ENCODE measurements at places on chromosomes 16 and 17.
A peak's percentile ranks its signal among the peaks of the same experiment; 100 is the strongest.

DNA sequence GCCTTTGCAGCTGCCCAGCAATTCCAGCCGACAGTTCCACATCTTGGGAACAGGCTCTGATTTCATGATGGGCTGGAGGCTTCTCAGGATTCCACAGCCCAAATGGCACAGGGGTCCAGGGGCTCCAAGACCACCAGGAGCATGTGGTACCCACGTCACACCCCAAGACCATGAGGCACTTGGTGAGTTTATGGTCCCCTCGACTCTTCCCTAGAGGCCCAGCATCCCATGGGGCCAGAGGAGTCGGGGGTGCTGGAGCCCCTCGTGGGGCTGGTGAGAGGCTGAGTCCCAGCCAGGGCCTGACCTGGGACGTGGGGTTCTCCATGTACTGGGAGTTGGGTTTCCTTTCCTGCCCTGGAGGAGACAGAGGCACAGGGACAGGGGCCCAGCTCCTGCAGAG lies 10.1 kb upstream of the KRTAP17-1 start:
- DNase-seq = no peak

DNA sequence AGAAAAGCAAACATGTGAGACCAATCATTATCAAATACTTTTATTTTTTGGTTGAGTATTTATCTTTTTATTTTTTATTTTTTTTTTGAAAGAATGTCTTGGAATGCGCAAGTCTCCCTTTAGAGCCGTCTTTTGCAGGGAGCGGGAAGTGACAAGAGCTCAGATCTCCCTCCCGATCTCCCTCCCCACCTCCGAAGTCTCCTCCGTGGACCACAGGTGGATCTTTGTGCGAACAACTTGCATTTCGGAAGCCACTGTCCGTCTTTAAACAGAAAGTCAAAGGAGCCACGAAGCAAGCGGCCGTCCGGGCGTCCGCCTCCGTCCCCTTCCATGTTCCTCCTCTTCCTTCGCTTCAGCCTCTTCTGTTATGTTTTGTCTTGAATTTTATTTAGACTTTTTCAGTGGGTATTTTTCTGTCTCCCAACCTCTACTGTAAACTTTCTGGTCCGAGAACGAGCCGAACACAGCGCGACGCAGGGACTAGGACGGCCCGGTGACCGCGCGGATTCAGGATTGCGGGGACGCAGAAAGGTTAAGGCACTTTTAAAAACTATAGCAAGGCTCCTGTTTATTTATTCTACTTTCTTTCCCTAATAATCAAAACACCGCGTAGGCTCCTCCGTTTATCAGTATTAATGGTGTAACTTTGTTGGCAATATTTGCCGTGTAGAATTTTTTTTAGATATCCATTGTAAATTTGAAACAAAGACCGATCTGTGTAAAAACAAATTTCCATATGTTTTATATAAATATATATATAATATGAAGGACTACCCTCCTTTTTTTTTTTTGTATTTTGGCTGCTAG lies 3.3 kb downstream of the FOXF1 start:
- DNase-seq = peak; percentile 84

- no peak for DNase-seq
Observed at GRCh38 chr16:76409706-76410105, 132.5 kb downstream of the CNTNAP4 start.

DNA sequence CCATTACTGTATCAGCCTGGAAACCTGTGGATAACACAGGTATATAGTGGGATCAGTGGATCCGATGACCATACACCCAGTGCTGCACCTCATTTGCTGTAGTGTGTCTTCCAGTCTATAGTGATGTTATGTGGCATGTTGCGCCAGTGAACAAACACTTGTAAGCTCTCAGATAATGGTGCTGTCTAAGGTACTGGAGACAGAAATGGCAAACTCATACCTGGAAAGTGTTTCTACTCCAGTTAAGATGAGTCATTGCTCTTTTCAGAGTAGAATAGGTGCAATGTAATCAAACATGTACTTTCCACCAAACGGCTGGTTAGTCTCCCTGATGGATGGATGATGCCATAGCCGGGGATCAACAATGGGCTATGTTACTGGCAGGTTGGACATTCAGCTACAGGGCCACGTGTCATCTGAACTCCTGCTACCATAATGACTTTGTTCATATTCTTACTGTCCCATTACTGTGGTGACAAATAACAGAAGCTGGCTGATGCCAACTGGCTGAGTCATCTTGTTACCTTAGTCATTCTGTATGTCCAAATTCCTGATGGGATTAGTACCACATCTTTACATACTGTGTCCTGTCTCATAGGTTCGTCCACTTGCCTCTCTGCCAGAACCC lies 6.3 kb downstream of the CCL11 start:
- DNase-seq = no peak

GRCh38 chr17:37194208-37194607 lies 181.6 kb upstream of the C17orf78 start:
- no peak for DNase-seq

DNA sequence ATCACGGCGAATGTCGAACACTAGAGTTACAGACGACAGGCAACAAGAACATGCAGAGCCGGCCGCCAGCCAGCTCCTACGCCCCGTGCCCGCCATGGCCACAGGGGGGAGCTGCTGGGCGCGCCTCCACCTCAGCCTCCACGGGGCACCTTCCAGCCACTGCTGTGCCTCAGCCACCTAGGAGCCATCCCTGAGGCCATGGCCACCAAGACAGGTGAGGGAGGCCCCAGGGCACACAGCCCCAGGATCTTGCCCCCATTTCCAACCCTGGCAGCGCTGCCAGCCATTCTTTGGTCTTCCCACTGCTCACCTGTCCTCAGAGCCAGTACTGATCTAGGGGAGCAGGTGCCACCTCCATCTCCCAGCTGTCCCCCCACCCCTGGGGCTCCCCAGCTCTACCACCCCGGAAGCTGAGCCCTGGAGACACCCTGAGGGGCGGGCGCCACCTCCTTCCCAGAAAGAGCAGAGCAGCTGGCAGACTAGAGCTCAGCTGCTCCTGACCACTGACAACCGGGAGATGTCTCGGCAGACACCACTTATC lies 11.8 kb downstream of the GNPTG start:
- peak; percentile 97 for DNase-seq

GRCh38 chr17:35046740-35047283 lies 16.7 kb downstream of the RFFL start:
- peak; percentile 59 for DNase-seq

DNA sequence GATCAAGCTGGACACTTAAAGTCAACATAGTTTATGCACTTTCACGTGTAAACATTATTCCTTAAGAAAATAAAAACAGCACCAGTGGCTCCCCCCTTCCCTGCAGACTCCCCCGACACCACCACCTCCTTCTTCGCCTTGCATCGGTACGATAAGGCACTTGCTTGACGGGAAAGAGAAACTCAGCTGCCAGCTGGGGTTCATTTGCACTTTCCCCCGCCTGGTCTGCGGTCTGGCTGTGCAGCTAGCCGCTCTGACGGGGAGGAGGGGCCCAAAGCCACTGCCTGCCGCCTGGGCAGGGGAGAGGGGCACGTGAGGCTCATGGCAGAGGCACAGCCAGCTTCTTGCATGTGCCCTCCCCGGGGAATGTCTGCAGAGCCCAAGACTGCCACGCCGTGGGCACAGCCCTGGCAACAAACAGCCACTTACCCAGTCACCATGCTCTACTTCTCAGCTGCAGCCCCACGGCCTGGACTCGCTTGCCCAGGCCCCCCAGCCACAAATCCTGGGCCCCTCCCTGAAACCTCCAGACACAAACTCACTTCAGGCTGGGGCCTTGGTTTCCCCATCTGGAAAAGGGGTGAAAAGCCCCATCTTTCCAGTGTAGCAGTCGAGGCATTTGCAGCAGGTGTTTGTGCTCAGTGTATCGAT lies 16.5 kb upstream of the PRM1 start:
- DNase-seq = peak; percentile 90

GRCh38 chr17:57341611-57342540 lies 85.6 kb downstream of the MSI2 start:
- no peak for DNase-seq

DNA sequence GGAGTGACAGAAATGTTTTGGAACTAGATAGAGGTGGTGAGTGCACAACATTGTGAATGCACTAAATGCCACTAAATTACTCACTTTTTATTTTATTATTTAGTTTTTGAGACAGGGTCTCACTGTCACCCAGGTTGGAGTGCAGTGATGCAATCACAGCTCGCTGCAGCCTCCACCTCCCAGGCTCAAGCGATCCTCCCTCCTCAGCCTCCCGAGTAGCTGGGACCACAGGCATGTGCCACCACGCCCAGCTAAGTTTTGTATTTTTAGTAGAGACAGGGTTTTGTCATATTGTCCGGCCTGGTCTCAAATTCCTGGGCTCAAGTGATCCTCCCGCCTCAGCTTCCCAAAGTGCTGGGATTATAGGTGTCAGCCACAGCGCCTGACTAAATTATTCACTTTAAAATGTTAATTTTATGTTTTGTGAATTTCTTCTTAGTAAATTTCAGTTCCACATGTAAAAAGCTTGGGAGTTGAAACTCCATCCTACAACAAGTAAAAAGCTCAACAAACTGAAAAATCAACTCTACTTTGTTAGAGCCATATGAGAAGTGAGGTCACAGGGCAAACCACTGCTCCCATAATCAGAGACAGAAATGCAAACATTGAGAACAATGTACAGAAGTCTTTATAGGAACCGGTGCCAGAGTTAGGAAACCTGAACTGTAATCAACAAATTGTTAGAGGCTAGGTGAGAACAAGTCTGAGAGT lies 13.8 kb upstream of the SLC5A10 start:
- no peak for DNase-seq

- no peak for DNase-seq
Observed at GRCh38 chr16:27894386-27894785, 169.1 kb downstream of the GSG1L start.

DNA sequence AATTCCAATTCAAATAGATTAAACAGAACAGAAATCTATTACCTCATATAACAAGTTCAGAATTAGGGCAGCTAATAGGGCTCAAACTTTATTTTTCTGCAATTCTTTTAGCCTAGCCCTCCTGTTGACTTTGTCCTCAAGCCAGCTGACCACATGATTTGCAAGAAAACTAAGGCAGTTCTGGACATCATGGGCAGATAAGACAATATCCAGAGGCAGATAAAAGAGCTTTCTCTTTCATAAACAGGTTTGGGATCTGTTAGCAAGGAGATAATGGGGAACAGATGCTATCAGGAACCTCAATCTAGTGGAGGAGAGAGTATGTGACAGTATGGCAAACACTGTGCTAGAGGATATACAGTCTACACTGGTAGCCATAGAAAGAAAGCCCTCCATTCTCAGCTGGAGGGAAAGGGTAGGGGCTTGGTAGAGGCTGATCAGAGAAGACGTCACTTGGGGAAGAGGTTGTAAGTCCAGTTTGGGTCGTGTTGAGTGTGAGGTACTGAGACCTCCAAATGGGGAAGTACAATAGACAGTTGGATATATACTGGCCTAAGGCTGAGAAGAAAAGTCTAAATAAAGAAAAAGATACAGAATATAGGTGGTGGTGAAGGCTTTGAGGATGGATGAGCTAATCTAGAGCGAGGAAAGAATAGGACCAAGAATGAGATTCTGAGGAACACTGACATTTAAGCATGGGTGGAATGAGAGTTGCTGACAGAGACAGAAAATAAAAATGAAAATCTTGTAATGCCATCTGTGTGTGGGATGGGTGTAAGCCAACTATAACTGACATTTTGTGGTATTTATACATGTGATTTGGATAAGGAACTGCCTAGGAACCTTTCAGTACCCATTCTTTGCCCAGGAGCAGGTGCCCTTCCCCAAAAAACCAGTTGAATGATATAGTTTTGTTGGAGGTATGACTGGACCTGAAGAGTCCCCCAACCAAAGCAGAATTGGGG lies 67.4 kb downstream of the CYB561 start:
- no peak for DNase-seq

DNA sequence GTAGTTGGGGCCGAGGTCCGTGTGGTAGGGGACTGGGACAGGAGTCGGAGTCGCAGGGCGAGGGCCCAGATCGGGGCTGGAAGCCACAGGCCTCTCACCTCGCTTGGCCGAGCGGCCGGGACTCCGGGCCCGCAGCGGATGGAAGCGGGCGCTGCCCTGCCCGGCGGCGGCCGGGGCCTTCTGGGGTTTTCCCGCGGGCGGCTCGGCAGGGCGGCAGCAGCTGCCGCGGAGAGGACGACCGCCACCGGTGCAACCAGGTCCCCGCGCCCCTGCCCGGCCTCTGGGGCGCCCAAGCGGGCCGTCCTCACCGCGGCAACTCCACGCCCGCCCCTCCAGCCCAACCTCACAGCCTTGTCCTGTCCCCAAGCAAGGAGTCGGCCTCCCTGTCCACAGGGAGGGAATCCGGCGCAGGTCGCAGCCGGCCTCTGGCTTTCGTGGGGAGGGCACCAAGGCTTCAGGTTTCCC lies 15.6 kb upstream of the UTP6 start:
- peak; percentile 63 for DNase-seq

DNA sequence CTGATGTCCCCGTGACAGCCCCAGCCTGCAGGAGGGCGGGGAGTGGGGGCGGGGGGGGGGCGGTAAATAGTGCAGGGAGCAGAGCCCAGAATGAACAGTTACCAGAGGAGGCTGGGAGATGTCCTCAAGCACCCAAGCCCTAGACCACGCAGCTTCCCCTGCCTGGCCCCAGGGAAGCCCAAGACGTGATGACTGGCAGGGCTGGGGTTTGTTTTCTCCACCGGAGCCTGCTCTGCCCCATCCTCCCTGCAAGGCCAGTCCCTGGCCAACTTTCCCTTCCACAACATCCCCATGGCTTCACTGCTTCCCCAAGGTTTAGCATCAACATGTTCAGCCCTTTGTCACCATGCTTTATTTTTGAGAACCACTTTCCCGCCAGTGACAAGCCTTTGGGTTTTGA lies 1.4 kb upstream of the BEAN1 start:
- peak; percentile 69 for DNase-seq

GRCh38 chr16:3023415-3023668 lies 400 bp downstream of the HCFC1R1 start:
- peak; percentile 94 for DNase-seq

- peak; percentile 48 for DNase-seq
Observed at GRCh38 chr17:17067257-17067656, 25.0 kb downstream of the MPRIP start.

DNA sequence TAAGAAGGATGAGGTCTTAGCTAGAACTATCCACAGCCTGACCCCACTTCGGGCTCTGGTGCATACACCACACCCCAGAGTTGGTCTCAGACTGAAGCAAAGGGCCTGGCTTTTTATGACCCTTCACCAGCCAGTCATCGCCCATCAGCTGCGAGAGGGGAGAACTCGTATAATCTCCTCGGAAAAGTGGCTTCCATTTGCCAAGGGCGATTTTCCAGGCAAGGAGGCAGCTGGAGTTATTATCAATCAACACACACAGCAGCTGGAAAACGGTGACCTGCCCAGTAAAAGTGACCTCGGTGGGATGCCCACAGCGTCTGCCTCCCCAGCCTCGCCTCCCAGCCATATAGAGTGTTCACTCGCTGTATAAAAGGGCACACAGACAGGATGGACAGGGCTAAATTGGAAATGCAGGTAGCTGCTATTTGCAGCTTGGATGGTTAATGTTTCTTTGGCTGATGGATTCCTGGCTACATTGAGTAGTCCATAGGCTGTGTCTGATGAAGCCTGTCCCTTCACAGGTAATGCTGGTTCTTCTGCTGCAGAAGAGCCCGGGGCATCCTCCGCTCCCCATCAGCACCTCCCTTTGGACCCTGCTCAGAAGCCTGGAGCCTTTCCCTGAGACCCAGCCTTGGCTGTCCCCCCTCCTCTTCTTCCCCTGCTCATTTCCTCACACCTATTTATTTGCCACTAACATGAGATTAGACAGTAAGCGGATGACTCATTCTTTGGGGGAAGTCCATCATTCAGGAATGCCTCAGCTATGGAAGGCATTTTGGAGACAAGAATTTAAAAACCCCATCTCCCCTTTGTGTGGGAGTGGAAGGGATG lies 45.7 kb downstream of the TMEM186 start:
- DNase-seq = peak; percentile 53

Data from osteoblast (primary cell).